RPMI7951 (cell line): ENCODE measurements at places on chromosomes 7 and 10. TPM values are rescaled to one million over a fixed set of nuclear protein-coding genes. Genes with fewer than 3 reads are reported as not detected.

The FAM171A1 gene
- 3.5 and 3.6 TPM in 2 replicates for total RNA-seq

The CALHM1 gene
- total RNA-seq: not detected in 2 replicates

The SPDYE2B gene
- not detected in 2 replicates for total RNA-seq

The CYP3A5 gene
- 0.24 and 0.49 TPM in 2 replicates for total RNA-seq

The GRM3 gene
- not detected in 2 replicates for total RNA-seq

The CALML5 gene
- total RNA-seq: not detected in 2 replicates

The ZPBP gene
- total RNA-seq: not detected in 2 replicates

The CPEB3 gene
- total RNA-seq: 0.49 and 0.72 TPM in 2 replicates

The CARD11 gene
- total RNA-seq: under 0.01 TPM in 1 of 2 replicates, not detected in the other

The TPST1 gene
- total RNA-seq: 35.2 and 36.5 TPM in 2 replicates

The AZGP1 gene
- 2.1 and 2.2 TPM in 2 replicates for total RNA-seq

The SFTPA1 gene
- not detected in 2 replicates for total RNA-seq

The CROT gene
- 13.9 and 21.6 TPM in 2 replicates for total RNA-seq

The ZNF503 gene
- total RNA-seq: 2.2 TPM in 2 replicates

The AGBL3 gene
- 0.98 and 3.5 TPM in 2 replicates for total RNA-seq
